ENCODE measurements at places on chromosomes 4 and X.

DNA sequence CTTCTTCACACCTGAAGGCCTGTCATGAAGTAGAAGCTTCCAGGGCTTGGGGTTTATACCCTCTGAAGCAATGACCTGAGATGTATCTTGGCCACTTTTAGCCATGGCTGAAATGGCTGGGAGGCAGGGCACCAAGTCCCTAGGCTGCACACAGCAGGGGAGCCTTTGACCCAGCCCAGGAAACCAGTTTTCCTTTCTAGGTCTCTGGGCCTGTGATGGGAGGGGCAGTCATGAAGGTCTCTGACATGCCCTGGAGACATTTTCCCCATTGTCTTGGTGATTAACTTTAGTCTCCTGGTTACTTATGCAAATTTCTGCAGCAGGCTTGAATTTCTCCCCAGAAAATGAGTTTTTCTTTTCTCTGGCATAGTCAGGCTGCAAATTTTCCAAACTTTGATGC, 511.0 kb upstream of the KLHL4 start:
- no peak for DNase-seq

DNA sequence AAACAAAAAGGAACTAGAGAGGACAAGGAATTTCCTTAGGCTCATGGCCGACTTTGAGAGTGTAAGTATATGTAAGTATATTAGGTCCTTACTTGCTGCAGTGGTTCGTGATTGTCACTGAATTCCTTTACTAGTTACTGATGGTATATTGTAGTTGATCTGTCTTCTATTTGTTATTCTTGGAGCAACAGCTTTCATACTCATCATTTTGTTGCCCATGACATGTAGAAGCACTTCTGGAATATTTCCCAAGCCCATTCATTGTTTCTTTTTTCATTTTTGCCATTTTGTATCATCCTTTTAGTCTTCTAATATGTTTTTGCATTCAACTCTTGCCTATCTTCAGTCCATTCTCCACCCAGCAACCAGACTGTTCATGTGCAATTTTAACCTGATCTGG, 170.0 kb downstream of the ARHGAP10 start:
- no peak for DNase-seq

DNA sequence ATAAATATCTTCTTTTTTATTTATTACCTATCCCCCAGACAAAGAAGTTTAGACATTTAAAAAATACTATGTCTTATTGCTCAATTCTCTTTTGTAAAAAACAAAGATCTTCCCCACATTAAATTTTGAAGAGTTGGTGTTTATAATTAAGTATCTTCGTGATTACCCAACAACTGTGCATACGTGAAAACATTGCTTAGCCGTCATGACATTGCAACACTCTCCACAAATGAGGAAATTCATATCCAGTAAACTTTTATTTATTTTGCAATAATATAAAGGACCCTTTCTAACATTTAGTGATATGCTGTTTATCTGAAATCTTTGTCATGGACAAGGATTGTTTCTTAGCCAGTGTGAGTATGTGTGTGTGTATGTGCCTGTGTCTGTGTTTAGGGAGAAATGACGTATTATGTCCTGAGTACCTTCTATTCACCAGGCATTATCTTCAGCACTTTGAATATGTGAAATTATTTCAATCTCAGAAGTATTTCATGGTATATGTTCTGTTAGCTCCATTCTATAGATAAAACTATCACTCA, 26.1 kb upstream of the EREG start:
- no peak for DNase-seq

- no peak for DNase-seq
Measured at GRCh38 chr4:8841678-8842268, 29.9 kb downstream of the HMX1 start.

- DNase-seq: no peak
Measured at GRCh38 chr4:1856943-1857699, 1.2 kb upstream of the LETM1 start.

DNA sequence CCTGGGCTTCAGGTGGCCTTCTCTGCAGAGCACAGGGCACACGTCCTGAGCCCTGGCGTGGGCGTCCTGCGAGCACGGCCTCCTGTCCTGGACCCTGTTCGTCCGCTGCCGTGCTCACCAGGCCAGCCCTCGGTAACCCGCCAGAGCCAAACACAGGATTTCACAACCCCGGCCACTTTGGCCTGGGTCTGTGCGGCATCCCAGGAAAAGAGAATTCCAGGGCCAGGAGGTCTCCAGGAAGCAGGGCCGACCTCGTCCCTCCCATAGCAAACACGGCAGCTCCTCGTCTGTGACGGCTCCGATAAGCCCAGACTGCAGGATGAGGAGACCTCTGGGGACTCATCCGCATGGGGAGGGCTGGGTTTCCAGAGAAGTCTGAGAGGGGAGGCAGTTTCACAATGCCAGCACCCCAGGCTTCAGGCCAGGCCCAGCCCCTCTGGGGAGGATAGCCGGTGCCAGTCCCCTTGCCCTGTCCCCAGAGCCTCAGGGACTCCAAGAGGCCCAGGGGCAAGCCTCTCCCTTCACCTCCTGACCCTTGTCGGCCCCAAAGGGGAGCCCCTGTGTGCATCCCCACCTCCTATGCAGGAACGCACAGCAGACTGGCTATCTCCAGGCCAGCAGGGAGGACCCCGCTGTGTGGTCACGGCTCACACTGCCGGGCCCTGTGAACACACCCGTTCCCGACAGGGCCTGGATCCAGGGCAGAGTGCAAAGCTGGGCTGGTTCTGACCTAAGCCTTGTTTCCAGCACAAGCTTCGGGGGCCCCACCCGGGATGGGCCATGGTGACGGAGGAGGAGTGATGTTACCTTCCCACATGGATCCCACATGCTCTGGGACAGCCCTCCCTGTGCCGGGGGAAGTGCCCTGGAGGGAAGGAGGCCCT, 22.3 kb upstream of the HTRA3 start:
- DNase-seq: no peak

DNA sequence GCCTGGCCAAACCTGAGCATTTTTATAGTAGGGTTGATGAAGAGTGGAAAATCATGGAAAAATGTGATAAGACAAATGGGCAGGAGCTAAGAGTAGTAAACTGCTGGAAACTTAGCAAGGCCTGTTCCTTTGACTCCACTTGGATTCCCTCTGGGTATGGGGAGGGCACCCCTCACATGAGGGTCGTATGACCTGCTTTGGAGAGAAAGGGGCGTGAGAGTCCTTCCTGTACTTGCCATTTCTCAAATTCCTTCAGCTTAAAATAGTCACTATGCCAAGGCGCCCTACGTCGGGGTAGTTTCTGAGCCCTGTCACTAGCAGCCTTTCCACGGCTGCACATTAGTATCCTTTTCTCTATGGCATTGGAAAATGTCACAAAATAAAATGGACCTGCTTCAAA, 49.1 kb downstream of the GPRIN3 start:
- no peak for DNase-seq

GRCh38 chr4:106494066-106494465, 125.5 kb upstream of the GIMD1 start:
- no peak for DNase-seq

DNA sequence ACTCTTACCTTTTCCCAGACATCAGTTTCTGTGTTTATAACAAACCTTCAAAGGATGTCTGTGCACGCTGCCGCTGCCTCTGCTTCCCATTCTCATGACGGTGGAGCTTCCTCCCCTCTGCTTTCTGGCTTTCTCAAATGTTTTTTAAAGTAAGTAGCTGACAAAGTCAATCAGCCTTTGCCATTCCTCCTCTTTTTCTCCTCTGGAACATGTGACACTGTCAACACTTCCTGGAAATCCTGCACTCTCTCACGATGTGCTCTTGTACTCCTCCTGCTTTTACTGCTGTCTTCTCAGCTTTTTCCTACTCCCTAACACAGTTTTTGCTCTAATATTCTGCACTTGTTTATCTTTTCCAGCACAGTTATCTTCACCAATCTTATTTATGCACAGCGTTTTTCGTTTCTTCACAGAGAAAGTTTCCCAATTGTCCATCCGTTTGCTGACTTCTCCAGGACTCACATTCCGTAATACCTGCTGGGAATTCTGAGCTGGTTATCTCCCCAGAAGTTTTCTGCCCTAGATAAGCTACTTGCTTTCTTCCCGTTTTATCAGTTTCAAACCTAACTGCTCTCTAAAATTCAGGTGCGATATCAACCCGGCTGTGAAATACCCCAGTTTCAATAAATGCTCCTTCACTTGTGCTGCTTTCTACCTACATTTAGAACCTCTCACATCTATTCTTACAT, 465.6 kb upstream of the AGA start:
- no peak for DNase-seq

GRCh38 chr4:146342600-146343192, 128.4 kb downstream of the REELD1 start:
- DNase-seq: no peak

DNA sequence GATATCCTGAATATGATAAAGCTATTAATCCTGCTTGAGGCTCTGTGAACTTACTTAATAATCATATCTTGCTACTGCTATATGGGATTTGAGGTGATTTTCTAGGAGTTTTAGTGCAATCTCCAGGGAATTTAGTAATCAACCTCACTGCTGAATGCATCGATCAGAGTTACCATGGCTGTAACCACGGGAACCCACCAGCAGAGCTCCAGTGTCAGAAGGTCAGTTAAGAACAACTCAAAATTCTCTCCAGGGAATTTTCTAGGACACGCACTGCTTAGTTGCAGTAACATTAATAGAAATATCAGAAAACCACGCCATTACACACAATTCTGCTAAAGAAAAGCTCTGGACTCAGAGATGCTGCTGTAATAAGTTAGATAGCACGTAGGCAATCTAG, 1477.2 kb upstream of the TENM3 start:
- DNase-seq: no peak

- DNase-seq: no peak
Measured at GRCh38 chr4:84582988-84583875, at the start of gene CDS1. CDS1 (plus strand) TSS chr4:84583127; CDS start chr4:84583402, 275 bp downstream.

- no peak for DNase-seq
Measured at GRCh38 chrX:124529786-124530185, 183.4 kb downstream of the SH2D1A start.

- DNase-seq: no peak
Measured at GRCh38 chrX:28651186-28651585, 63.9 kb downstream of the IL1RAPL1 start.

GRCh38 chr4:86416081-86416480, 56.2 kb upstream of the MAPK10 start:
- no peak for DNase-seq

DNA sequence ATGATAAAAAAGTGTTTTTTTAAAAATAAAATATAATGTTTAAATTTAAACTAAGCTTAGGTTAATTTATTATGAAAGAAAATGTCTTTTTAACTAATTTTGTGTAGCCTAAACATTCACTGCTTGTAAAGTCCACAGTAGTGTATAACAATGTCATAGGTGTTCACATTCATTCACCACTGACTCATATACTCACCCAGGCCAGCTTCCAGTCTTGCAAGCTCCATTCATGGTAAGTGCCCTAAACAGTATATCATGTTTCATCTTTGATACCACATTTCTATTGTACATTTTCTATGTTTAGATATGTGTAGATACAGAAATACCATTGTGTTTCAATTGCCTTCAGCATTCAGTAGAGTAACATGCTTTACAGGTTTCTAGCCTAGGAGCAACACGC, 530.3 kb downstream of the EPHA5 start:
- no peak for DNase-seq

DNA sequence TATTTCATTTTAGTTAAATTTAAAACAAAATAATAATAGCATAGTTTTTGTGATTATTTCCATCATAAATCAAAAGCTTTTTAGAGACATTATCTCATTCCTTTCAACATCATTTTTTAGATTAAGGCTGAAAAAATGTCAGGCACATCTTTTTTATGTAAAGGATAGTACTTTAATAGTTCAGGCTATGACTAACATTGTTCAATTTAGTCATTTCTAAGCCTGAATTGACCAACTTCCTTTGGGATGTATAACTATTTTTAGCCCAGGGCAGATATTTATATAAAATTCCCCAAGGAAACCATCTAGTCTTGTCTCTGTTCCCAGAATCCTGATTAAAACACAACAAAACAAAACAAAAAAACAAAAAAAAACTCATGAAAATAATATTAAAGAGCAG, 145.6 kb upstream of the PCDH18 start:
- no peak for DNase-seq

- DNase-seq: no peak
Measured at GRCh38 chr4:87971866-87972265, 3.6 kb upstream of the SPP1 start.

GRCh38 chrX:78838709-78839108, 91.2 kb downstream of the LPAR4 start:
- no peak for DNase-seq

- DNase-seq: no peak
Measured at GRCh38 chr4:62490635-62491034, 1290.5 kb downstream of the ADGRL3 start.

DNA sequence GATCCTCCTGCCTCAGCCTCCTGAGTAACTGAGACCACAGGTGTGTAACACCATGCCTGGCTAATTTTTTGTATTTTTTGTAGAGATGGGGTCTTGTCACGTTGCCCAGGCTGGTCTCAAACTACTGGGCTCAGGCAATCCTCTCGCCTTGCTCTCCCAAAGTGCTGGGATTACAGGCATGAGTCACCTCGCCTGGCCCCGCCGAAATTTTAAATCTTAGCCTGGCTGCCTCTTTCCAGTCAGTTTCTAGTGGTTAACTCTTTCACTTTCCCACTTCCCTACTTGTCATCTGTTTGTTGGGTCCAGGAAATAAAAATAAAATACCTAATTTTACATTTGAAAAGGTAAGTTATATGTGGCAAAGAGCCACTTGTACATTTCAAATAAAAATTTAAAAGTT, 62.4 kb downstream of the TMEM165 start:
- DNase-seq: no peak

DNA sequence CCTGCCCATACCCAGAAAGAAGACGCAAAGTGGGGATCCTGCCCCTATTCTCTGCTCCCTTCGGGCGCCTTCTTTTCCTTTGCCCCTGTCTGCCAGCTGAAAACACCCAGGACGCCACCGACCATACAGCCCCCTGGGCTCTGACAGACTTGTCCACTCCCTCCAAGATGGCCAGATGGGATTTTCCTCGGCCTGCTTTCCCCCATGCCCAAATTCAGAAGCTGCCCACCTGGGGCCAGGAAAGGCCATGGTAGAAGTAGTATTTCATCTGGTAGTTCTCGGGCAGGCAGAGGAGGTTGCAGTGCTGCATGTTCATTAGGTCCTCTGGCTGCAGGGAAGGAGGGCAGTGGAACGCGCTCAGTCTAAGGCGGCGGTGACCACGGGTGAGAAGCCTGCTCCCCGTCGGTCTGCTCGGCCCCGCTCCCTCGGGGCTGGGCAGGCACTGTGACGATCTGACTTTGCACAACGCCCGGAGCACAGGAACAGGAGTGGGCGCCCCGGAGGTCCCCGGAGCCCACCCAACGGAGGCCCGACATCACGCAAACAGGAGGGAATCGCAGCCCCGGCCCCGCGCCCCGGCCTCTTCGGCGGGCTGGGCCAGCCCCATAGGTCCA, 582 bp downstream of the NAA10 start:
- no peak for DNase-seq

- DNase-seq: no peak
Measured at GRCh38 chrX:155819525-155819924, 61.6 kb upstream of the VAMP7 start.

GRCh38 chrX:16137416-16138107, 14.2 kb downstream of the GRPR start:
- DNase-seq: no peak

DNA sequence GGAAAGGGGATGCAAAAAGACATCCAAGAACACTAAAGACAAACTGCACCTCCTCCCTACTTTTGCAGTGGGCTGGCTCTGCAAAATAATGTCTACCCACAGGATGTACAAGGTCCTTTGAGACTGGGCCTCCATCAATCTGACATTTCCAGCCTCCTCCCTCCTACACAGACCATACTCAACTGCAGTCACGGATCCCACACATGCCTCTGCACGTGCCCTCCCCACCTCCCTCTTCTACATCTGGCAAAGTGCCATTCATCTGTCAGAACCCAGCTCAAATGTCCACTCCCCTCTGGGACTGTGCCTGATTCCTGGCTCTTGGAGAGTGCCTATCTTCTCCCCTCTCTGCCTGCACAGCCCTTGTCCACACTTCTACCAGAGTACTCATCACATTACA, 50.3 kb downstream of the CHRDL1 start:
- DNase-seq: no peak

Measured in activated CD8-positive, alpha-beta memory T cell treated with anti-CD3 and anti-CD28 coated beads for 4 hours (primary cell).